MM.1S (cell line): ENCODE measurements at places on chromosomes 4 and X.

- DNase-seq, result no peak
These were observed 307.7 kb downstream of the GPM6A start for GRCh38 chr4:175504318-175504717.

DNA sequence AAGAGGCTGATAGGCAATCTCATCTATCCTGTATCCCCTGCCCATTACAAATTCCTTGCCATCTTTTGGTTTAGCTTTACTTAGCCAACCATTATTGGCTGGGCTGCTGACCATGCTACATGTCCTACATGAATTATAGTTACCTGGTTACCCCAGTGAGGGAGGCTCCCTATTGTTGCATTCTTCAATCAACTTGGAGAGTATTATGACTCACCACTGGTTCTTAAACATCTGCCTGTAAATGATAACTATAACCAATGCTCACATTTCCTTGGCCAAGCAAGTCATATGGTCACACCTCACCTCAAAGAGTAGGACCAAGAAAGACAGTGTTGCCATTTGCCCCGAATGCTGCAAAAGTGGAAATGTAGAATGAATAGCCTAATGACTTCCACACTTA is 297.6 kb downstream of the IL15 start:
- no peak for DNase-seq

DNA sequence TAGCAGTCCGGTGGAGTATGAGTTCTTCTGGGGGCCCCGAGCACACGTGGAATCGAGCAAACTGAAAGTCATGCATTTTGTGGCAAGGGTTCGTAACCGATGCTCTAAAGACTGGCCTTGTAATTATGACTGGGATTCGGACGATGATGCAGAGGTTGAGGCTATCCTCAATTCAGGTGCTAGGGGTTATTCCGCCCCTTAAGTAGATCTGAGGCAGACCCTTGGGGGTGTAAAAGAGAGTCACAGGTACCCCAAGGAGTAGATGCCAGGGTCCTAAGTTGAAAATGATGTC is 852 bp downstream of the MAGEH1 start:
- peak; percentile 20 for DNase-seq

DNA sequence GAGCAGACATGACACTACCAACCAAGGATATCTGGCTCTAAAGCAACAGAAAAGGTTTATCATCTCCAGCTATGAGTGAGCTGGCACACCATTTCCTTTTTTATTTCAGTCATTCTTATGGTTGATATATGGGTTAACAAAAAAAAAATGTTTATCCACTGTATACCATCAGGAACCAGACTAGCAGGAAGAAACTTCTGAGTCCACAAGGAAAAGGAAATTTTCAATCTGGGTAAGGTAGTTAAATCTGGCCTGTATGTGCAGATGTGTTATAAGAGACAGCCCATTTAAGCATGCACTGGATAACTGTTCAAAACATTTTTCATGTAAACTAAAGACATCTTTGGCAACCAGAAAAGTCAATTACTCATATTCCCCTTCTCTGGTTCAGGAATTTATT is 35.0 kb downstream of the AMMECR1 start:
- DNase-seq, result no peak

DNA sequence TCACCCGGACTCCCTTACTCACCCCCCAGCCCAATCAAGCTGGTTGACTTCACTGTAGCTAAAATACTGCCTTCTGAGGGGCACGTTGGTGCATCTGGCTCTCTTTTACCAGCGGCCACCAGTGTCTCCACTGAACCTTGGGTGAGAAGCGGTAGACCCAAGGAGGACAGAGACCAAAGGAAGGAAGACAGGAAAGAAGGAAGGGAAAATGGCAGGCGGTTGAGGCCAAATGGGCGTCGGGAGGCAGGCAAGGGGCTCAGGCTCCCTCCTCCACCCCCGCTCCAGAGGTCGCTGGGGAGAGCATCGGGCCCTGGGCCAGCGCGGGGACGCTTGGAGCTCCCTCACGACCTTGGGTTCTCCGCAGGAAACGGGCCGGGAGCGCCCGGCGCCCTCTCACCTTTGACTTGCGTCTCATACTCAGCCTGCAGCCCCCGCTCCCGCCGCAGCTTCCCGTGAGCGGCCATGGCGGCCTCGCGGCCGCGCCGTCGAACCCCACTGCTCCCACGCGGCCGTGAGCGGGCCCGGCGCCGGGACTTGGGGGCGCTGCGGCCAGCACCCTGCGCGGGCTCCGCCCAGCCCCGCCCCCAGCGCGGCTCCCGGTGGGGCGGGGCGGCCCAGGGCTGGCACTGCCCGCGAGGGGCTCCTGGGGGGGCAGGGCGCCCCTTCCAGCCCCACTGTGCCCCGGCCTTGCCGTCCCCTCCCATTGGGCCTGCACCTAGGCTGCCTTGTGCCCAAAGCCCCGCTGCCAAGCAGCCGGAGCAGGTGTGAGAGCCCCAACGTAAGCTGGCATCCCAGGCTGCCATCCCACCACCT is at the start of gene ARHGAP4:
Gene ARHGAP4, minus strand, starts transcription at position 526 of the 813 bp plus-strand sequence. Its CDS starts 62 bp downstream, at position 464.
- peak; percentile 58 for DNase-seq

DNA sequence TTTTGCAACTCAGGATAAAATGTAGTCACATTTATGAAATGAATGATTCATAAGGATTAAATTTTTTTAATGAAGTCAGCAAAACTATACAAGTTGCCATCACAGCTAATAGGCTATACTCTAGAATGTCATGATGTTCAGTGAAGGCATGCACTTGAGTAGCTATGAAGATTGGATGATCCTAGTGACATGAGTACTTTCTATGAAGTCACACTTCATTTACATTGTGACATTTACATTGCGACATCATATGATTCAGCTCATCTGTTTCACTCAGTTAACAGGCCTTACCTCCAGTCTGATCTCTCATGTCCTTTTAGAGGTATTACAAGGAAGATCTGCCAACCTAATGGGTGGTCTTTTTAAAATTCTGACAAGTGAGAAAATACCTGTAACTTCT is 82.7 kb upstream of the FGF13 start:
- DNase-seq, result no peak

- DNase-seq, result no peak
These were observed 43.5 kb downstream of the ABLIM2 start for GRCh38 chr4:8115203-8115520.
